Posterior vena cava (tissue), 2 donors: ENCODE measurements at places on chromosomes 3 and 15. TPM values are rescaled to one million over a fixed set of nuclear protein-coding genes. Genes with fewer than 3 reads are reported as not detected.
A peak's percentile ranks its signal among the peaks of the same experiment; 100 is the strongest.

Gene CCDC39
- 0.90 TPM for total RNA-seq

Gene SAMMSON
- 0.28 TPM for total RNA-seq

Gene GOLGA8R
- total RNA-seq = 3.4 TPM

Gene TGM5
- 0.56 TPM for total RNA-seq

Gene MAP2K1
- 36.6 TPM for total RNA-seq

Gene PPARG
- total RNA-seq = 15.4 TPM

Gene CGNL1
- 24.4 TPM for total RNA-seq

Gene AGBL1
- not detected for total RNA-seq

Gene TNIK
- total RNA-seq = 20.3 TPM

Gene GYG1
- 106 TPM for total RNA-seq

DNA sequence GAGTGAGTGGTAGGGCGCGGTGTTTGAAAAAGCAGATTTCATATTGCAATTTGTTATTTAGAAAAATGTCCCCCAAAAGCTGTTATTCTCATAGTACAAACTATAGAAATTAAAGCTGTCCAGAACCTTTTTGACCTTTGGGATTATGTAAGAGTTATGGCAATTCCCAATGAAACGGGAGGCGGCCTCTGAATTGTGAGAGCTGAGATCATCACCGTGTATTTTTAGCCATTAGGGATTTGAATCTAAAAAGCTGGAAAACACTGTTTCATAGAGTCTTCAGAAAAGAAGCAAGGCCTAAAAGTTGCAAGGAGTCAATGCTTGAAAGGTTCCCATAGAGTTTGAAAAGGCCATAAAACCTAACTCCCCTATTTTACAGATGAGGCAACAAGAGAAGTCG lies 38.6 kb upstream of the SLC25A26 start:
- DNase-seq = no peak

- no peak for DNase-seq
Observed at GRCh38 chr3:71600646-71601288, 17.2 kb upstream of the FOXP1 start.

DNA sequence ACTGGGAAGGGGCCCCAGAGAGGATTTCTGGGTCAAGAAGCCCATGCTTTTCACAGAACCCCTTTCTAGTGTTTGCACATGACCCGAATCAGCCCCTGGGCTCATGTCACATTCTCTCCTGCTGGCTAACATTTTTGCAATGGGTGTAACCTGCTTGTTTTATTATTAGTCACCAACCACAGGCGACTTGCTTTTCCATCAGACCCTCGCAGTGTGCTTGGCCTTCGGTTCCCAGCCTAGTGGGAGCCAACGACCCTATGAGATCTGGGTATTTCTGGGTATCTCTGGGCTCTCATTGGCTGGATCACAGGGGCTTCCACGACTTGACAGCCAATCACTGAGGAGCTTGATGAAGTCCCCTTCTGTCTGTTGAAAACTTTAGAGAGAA lies 11.0 kb upstream of the FBLN2 start:
- DNase-seq = peak; percentile 84

- DNase-seq = no peak
Observed at GRCh38 chr3:146331967-146332366, 81.1 kb upstream of the PLSCR4 start.

GRCh38 chr15:31483053-31483985 lies 156.7 kb downstream of the KLF13 start:
- DNase-seq = no peak

GRCh38 chr3:108319428-108320082 lies 23.2 kb downstream of the HHLA2 start:
- DNase-seq = no peak

DNA sequence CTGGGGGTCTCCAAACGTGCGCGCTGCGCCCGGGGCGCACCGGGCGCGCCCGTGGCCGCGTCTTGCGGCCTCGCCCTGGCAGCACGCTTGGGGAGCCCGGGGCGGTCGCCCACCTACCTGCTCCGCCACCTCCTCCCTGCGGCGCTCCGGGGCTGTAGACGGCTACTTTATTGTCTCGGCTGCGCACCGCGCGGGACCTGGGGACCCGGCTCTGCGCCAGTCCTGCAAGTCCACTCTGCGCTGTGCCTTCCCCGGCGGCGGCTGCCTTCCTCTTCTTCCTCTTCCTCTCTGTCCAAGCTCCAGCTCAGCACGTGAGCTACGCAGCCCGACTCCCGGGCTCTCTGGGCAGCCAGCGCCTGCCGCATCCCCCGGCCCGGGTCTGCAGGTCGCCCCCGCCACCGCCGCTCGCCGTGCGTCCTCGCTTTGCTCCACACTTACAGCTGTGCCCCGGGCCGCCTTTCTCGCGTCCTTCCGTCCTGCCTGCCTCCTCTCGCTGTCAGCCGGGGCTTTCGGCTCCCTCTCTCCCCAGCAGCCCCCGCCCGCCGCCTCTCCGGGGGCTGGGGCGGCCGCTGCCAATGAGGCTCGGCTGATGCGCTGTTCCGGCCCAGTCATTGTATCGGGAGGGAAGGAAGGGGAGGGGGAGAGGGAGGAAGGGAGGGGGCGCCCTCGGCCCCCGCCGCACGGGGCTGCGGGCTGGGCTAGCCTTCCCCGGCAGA lies 156.4 kb upstream of the FRMD4B start:
- DNase-seq = peak; percentile 84

GRCh38 chr3:172216911-172217310 lies 177.5 kb downstream of the FNDC3B start:
- DNase-seq = no peak

DNA sequence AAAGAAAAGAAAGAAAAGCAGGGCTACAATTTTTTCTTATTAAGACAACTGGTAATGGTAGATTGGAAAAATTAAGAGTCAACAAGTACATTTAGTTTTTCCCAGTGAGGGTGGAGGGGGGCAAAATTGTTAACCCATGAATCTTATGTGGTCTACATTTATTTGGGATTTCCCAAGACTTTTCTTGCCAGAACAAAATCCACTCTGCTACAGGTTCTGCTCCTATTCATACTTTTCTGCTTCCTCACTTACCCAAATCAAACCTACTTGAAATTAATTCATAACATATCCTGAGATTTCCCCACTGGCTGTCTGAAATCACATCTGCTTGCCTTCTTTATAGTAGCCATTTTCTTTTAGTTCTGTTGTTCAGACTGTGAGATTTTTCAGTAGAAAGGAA lies 41.1 kb downstream of the VGLL3 start:
- no peak for DNase-seq

GRCh38 chr3:154794814-154795445 lies 285.2 kb upstream of the MME start:
- DNase-seq = no peak

- DNase-seq = no peak
Observed at GRCh38 chr3:44992555-44993470, 16.8 kb downstream of the EXOSC7 start.

DNA sequence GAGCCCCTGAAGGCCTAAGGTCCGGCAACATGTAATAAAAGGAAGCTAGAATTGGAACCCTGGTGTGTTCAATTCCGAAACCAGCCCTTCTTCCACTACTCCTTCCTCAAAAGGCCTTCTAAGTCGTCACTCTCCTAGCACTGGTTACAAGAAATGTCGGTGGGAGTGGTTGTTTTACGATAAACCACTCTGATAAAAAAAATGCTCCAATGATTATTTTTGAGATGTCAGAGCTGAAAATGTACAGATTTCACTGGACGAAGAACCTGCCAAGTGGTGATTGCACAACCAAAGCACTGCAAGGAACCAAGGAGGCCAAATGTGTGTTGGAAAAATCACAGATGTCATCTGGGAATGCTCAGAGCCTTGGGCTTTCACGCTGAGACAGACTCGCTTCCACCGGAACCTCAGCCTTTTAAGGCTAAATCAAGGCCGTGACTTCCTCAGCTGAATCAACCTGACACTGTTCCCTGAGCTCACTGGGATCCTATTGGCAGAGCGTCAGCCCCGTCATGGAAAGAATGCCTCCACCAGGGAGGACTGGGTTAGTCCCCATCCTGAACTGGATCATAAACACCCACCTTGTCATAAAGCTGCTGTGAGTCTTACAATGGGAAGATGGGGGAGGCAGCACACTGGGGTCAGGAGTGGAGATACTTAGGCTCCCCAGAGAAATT lies 108.1 kb upstream of the THBS1 start:
- DNase-seq = peak; percentile 98

GRCh38 chr15:47908950-47909670 lies 191.8 kb downstream of the SEMA6D start:
- no peak for DNase-seq

DNA sequence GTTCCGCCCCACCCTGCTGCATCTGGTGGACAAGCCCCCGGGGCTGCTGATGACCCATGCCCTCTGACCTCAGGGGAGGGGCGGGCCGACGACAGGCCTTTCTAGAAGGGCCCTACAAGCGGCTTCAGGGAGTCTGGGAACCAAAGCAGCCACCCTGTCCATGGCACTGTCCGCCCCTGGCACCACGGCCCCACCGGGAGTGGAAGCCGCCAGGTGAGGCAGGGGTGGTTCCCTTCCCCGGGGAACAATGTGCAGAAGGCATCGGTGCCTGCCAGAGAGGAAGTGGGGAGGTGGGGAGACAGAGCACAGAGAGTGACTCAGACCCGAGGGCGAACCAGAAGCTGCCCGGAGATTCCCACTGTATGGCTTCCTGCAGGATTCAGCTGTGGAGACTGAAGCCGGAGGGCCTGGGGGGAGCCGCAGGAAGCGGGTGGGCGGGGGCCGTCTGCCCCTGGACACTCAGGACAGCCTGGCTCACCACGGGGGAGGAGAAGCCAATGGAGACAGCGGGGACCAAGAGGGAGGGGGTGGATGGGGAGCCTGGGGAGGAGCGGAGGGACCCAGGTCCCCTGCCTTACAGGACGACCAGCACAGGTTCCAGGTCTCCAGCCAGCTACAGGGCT lies 134.0 kb downstream of the TPRA1 start:
- peak; percentile 79 for DNase-seq

DNA sequence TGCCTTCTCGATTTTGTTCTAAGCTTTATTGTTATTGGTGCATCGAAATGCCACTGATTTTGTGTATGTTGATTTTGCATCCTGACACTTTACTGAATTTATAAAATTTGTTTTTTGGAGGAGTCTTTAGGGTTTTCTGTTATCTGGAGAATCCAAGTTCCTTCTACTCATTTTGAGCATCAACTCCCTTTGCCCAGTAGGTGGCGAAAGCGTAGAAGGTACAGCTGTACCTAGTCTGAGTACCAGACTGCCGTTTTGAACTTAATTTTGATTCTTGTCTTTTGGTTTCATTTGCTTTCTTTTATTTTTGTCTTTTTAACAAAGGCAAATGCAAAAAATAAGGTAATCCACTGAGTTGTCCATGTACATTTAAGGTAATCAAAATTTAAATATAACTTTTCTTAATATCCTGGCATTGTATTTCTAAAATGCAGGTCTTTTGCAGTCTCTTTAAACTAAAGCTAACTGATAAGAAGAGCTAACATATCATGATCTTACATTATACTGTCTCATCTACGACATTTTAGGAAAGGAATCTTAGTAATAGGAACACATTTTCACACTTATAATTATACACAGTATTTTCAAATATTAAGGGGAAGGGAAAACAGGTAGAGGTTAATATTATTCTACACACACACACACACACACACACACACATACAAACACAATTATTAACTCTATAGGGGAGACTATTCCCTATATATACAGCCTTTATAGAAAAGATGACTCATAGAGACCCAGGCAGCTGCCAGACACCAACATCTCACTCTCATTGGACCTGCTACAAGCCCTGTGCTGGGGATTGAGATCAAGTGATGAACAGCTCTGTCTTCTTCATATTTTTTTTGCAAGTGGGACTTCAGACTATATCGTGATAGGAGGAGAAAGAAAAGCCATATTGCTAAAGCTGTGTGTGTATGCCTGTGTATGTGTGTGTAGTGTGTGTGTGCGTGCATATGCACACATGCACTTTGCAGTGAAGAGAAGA lies 71.8 kb downstream of the SYNPR start:
- no peak for DNase-seq

DNA sequence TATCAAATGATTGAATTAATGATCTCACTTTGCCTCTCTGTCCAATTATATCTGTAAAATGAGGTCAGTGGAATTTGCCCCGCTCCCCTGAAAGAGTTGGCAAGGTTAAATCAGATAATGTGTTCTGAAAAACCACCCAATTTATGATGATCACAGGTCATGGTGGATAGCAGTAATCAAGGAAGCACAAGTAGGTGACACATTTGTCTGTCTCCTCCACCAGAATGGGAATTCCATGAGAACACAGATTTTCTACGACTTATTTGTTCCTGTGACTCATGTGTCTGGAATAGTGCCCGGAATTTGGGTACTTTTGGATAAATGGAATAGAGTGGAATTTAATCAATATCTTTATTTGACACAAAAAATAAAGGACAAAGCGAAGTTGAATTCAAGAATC lies 220.9 kb upstream of the SUCLG2 start:
- DNase-seq = no peak

DNA sequence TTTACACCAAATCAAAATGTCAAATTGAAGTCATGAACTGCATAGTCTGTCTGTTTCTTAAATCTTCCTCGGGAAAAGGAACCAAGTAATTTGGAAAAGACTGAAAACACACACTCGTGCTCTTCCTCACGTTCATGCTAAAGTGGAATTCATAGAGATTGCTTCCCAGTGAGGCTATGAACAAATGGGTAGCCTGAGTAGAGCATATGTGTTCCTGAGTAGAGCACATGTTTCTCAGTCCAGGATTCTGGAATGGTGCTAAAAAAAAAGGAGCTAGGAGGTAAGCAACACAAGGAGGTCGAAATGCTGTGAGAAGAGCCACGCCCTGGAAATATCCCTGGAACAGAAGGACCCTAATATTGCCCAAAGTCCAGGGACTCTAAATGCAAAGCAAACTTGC lies 494.2 kb upstream of the THBS1 start:
- no peak for DNase-seq

GRCh38 chr15:74036271-74037170 lies 42.0 kb downstream of the PML start:
- DNase-seq = peak; percentile 78
